ENCODE measurements at places on chromosomes 4 and X.

- no peak for DNase-seq
Observed at GRCh38 chr4:87978681-87979080, 3.2 kb downstream of the SPP1 start.

DNA sequence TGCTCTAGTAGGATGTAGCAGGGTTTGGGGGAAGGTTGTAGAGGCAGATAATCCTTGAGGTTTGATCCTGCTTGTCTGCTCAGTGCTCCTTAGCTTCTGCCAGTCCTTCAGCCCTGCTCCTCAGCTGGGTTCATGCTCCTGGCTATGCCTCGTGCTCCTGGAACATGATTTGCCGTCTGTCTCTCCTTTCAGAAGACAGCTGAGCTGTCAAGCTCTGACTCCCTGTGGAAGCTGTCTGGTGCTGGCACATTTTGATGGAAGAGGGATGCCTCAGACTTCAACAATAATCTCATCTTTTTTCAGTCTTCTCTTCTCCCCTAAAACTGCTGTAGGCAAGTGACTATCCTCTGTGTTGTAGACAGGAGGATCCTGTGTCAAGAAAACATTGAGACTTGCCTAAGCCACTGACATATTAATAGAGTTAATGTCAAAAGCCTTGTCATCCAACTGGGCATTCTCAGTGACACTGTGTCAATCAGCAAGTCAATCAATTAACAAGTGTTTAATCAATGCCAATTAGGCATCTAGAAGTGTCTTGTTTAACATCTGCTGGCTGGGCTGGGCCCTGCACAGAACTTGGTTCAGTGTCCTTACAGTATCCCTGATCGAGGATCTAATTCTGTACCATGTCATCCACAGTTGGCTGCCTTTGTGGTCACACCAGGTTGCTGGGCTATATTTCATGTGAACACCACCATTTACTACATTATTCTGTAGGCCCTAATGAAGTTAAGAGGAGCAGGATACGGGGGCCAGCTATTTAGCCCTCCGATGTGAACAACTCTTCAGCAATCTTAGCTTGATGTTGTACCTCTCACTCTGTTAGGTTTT, 96.7 kb downstream of the SYNPO2 start:
- no peak for DNase-seq

DNA sequence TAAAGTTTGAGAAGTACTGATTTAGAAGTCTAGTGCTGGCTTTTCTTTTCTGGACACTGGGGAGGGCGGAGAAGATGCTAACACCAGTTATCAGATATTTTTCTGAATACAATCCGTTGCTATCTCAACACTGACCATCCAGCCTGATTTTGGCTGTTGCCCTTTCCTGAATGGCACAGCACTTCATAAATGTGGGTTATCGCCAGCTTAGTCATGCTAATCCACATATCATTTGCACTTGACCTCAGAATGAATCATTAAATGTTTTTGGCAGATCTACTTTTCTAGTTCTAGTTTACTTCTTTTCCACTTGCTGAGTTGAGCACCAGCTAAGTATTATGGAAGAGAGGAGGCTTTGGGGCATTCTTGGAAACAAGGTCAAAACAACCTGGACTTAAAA, 60.8 kb upstream of the ESX1 start:
- no peak for DNase-seq

DNA sequence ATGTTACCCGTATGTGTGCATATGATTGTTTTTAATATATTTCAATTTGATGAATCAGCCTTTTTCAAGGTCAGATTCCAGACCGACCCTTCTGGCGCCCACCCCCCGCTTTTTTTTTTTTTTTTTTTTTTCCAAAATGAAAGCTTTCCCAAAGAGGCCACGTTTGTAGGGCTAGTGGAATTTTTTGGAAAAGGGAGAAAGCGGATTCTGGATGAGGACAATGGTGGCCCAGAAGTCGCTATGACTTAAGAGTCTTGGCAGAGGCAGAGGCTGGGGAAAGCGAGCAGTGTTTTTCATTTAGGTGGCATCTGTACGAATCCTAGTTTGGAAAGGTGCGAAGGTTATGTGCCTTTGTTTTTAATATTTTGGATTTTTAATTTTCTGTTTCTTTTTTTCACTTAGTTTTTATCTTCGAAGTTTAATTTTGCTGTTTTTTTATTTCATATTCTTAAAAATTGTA, 14.6 kb downstream of the NDUFB11 start:
- DNase-seq = no peak

DNA sequence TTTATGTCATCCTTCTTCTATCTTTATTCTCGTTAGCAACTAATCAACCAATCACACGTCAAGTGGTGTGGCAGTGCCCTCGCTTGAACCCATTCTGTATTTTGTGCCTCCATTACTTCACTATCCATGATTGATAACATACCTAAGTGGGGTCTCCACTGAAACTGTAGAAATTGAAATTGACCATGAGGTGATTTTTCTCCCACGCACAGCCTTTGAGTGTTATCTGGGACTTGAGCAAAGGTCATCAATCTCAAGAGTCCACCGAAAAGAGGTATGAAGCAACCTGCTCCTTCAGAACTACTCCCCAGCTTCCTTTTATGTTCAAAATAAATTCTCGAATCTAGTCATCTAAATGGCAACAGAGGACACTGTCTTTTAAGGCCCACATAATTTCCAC, 111.1 kb downstream of the SCD5 start:
- no peak for DNase-seq

- DNase-seq = no peak
Observed at GRCh38 chr4:113908829-113909228, 70.6 kb downstream of the ARSJ start.

- DNase-seq = no peak
Observed at GRCh38 chrX:101377547-101377946, 8.4 kb downstream of the BTK start.

- DNase-seq = no peak
Observed at GRCh38 chrX:14032406-14032805, 2.7 kb upstream of the GEMIN8 start.

- no peak for DNase-seq
Observed at GRCh38 chr4:53674903-53675302, 83.6 kb upstream of the LNX1 start.

- DNase-seq = no peak
Observed at GRCh38 chrX:72031634-72032033, 100.1 kb downstream of the RTL5 start.

- DNase-seq = peak; percentile 44
Observed at GRCh38 chrX:153953342-153953830, 8.9 kb upstream of the RENBP start.

- no peak for DNase-seq
Observed at GRCh38 chr4:108094131-108094530, 74.6 kb downstream of the LEF1 start.

GRCh38 chr4:144371485-144371884, 231.0 kb upstream of the GYPA start:
- DNase-seq = no peak

DNA sequence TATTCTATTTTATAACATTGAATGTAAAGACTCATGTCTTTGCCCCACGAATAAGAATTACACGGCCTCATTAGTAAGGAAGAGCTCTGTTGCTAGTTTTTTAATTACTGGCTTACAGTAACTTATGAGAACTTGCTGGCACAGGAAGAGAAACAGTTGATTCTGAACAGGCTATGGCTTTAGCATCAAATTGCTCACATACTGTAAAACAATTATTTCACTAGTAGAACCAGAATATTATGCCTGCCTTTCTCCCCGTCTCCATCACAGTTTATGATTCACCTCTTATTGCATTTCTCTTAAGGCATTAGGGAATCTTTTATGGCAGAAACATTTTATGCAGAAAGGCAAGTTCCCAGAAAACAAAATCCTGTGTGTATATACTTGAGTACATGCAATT, 126.1 kb downstream of the SPRY1 start:
- no peak for DNase-seq

- no peak for DNase-seq
Observed at GRCh38 chr4:173526027-173526482, 4.0 kb downstream of the HAND2 start.

- DNase-seq = no peak
Observed at GRCh38 chrX:64204252-64204651, 1.3 kb downstream of the AMER1 start.

DNA sequence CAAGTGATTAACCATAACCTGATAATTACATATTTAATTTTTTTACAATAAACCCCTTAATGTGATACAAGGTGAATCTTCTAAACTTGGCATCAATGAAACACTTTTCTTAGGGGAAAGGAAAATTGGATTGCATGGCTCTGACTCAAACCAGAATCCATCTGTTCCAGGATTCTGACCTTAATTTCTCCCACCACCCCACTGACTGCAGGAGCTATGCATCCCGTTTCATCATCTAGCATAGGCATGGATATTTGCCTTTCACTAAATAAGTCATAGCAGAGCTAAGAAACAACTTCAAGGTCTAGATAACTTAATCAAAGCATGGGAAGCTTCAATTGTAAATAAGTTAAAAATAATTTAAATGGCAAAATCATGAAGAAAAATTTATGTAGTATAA, 156.3 kb downstream of the BTC start:
- DNase-seq = no peak

DNA sequence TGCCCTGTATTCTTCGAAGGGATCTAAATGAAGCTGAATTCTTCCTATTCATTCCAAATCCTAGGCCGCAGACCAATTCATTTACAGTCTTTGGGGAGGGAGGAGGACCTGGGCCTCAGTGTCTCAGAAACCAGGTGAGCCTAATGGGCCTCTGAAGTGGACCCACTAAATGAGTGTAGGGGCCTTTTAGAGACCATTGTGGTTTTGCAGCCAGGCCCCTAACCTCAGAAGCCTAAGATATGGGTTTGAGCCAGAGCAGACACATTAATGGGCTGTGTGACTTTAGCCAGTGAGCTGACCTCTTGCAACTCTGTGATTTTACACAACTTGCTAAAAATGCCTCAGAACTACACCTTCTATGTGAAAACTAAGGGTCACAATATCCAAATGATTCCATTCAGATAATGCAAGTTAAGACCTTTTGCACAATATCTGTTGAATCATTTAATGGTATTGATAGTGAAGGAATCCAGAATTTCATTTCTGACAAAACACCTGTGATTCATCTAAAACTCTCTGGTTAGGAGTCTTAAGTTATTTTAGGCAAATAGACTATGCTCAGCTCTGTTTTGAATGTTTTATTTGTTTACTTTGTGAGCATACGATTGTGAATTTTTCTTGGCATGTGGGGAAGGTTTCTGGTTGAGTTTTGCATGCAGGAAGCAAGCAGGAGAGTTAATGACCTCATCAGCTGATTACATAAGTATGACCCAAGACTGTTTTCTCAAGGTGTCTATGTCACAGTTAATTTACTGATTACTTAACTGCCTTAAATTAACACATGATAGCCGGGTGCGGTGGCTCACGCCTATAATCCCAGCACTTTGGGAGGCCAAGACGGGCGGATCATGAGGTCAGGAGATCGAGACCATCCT, 75.0 kb downstream of the EVC start:
- DNase-seq = no peak

GRCh38 chr4:55033296-55033695, 92.1 kb downstream of the KDR start:
- no peak for DNase-seq

GRCh38 chr4:69799337-69799736, 38.9 kb upstream of the SULT1B1 start:
- DNase-seq = no peak

DNA sequence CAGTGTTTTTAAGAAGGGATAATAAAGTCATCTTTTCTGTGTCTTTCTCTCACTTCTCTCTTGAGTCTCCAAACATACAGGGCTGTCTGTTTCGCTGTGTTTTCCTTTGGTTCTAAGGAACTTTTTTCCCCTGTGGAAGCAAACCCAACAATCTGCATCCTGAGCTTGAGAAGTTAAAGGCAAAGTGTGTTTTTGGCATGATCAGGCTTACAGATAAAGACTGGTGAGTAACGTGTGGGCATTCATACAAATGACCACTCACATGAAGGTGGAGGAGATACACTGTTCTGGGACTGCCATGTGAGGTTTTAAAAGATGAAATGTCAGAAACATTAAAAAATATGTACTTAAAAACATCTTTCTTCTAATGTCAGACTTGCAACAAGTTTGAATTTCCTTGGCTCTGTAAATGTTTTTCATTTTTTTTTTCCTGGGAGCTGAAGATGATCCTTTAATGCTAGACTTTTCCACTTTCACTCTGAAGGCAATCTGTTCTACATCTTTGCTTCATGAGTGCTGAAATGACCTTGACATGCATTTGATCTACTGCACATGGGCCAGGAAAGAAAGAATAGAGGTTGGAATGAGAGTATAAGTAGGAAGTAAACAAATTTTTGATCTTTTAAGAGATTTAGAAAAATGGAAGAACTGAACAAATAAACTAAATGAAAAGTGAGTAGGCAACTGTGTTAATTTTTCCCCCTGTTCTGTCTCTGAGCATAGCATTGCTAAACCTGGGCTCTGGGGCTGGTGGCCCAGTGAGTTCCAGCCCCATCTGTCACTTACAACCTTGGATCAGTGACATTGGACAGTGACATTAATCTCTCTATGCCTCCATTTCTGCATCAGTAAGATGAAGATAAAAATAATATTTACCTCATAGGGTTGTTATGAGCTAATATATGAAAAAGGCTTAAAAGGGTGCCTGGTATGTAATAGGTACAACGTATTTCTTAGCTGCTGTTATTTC, 151.1 kb upstream of the TBC1D9 start:
- no peak for DNase-seq

- no peak for DNase-seq
Observed at GRCh38 chr4:172073590-172073989, 260.4 kb downstream of the GALNTL6 start.

GRCh38 chrX:2584251-2585157, 83.7 kb upstream of the DHRSX start:
- no peak for DNase-seq

GRCh38 chrX:55754861-55755294, 37.3 kb downstream of the RRAGB start:
- DNase-seq = no peak

DNA sequence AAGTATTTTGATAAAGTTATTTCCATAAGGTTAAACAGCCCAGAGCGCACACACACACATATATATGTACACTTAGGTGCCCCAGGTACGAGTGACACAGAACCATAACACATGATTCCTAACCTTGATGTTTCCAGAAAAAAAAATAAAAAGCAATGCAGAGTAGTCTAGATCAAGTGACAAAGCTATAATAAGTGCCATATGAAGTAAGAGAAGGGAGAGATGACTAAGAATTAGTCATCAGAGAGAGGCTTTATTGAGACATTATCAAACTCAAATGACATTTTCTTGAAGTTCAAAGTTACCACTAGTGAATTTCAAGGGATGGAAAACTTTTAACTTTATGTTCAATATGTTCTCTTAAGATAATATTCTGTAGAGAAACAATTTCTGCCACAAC, 215.0 kb downstream of the HTR2C start:
- no peak for DNase-seq

- DNase-seq = no peak
Observed at GRCh38 chr4:181952478-181952877, 290.7 kb upstream of the TENM3 start.

DNA sequence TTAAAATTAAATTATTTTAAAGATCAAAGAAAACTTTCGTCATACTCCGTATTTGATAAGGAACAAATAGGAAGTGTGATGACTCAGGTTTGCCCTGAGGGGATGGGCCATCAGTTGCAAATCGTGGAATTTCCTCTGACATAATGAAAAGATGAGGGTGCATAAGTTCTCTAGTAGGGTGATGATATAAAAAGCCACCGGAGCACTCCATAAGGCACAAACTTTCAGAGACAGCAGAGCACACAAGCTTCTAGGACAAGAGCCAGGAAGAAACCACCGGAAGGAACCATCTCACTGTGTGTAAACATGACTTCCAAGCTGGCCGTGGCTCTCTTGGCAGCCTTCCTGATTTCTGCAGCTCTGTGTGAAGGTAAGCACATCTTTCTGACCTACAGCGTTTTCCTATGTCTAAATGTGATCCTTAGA, at the start of gene CXCL8:
TSS of gene CXCL8 (plus strand) at position 217 of the 426 bp plus-strand sequence. CDS start at position 307, 90 bp downstream.
- DNase-seq = no peak

Data from stimulated activated CD8-positive, alpha-beta memory T cell treated with anti-CD3 and anti-CD28 coated beads, Interleukin-7, amount 100 ng/mL, for 24 hours (primary cell).